ENCODE measurements at places on chromosomes 5 and 9.

GRCh38 chr9:97408562-97408961 lies 3.3 kb upstream of the TDRD7 start:
- DNase-seq: no peak

DNA sequence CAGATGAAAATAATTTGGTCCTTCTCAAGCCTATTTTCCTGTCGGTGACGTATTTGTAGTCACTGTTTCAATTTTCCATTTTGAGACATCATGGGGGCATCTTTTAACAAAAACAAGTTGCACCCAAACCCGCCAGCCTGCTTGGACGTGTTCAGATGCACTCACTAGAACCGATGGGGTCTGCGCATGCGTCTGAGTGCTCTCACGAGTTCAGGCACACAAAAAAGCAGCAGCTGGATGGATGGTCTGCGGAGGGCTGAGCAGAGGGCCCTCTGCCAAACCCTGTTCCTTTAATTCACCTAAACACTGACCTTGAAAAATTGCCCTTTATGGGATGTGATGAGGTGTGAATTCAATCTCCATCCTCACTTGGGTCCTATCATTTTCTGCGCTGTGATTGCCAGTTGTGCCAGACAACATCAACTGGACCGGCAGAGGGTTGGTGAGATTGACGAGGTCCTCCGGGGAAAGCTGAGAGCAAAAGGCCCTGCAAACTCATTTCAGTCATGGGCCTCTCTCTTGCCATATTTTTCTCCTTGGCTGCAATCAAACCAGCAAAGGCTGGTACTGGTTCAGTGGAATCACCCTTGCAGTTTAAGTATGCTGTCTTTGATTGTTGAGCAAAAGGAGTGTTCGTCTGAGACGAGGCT lies 251.9 kb downstream of the NFIB start:
- DNase-seq: no peak

GRCh38 chr9:22645893-22646292 lies 199.3 kb downstream of the DMRTA1 start:
- no peak for DNase-seq

DNA sequence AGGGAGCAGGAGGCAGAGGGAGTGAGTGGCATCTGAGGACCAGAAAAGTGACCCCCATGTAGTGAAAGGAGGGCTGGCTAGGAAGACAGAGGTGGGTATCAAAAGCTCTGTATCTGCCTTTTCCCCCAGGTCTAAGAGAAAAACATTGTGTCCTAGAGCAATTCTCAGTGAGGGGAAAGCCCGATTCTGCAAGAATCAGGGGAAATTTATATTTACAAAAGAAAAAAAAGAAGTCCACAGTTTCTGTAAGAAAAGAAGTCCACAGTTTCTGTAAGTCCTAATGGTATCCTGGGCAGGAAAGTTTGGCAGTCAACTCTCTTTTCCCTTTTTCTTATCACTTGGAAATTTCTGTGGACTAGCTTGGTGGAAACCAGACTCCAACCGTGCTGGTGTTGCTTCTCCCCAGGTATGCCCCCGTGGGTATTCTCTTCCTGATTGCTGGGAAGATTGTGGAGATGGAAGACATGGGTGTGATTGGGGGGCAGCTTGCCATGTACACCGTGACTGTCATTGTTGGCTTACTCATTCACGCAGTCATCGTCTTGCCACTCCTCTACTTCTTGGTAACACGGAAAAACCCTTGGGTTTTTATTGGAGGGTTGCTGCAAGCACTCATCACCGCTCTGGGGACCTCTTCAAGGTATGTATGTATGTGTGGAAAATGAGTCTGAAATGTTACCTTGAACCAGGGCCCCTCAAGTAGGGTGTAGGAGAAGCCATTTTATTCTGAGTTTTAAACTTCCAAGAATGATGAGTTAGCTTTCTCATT lies 73.0 kb downstream of the SLC1A3 start:
- no peak for DNase-seq

DNA sequence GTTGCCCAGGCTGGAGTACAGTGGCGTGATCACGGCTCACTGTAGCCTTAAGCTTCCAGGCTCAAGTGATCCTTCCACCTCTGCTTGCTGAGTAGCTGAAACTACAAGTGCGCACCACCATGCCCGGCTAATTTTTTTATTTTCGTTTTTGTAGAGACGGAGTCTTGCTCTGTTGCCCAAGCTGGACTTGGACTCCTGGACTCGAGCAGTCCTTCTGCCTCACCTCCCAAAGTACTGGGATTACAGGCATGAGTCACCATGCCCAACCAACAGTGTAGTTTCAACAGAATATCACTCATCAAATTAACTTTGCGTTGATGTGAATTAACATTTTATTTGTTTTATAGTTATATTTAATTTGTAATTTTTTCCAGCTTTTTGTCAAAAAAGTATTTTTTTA lies 45.3 kb downstream of the WDR70 start:
- DNase-seq: no peak

- DNase-seq: no peak
Observed at GRCh38 chr5:151580239-151580638, 10.9 kb downstream of the FAT2 start.

- DNase-seq: no peak
Observed at GRCh38 chr5:157468293-157468965, 8.4 kb downstream of the NIPAL4 start.

DNA sequence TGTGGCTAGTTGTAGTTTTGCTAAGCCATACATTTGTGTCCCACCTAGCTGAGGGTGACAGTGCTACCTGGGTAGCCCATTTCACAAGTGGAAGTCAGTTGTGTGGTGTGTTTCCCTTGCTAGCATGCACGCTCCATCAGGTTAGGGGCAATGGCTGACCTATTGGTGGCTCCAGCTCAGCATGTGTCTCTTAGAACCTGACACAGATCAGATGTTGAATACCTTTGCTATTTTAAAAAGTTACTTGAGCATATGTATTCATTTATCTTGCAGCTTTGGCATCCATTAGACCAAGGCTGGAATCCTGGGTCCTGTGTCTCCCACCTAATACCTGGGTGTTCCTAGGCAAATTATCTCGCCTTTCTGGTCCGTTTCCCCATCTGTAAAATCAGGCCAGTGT lies 44.8 kb downstream of the ZNF618 start:
- no peak for DNase-seq

Data from mesothelial cell of epicardium (in vitro differentiated cells).